ENCODE measurements at places on chromosomes 7 and 10.

DNA sequence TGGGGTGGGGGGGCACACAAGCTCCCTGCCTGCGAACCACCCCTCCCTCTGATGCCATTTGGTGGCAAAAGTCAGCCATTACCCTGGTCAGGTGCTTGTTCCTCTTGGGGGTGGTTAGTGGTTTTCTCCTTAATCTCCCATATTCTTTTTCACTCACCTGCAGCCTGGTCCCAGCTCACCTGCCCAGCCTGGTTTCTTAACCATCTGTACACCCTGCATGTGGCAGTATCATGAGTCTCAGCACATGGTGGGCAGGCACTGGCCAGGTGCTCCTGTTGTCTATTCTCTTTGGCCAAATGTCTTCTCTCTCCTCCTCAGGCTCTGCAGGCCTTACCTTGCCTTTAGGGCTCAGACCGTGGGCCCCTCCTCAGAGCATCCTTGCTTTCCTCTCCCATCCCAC lies 30.5 kb downstream of the OGDH start:
- DNase-seq: no peak

DNA sequence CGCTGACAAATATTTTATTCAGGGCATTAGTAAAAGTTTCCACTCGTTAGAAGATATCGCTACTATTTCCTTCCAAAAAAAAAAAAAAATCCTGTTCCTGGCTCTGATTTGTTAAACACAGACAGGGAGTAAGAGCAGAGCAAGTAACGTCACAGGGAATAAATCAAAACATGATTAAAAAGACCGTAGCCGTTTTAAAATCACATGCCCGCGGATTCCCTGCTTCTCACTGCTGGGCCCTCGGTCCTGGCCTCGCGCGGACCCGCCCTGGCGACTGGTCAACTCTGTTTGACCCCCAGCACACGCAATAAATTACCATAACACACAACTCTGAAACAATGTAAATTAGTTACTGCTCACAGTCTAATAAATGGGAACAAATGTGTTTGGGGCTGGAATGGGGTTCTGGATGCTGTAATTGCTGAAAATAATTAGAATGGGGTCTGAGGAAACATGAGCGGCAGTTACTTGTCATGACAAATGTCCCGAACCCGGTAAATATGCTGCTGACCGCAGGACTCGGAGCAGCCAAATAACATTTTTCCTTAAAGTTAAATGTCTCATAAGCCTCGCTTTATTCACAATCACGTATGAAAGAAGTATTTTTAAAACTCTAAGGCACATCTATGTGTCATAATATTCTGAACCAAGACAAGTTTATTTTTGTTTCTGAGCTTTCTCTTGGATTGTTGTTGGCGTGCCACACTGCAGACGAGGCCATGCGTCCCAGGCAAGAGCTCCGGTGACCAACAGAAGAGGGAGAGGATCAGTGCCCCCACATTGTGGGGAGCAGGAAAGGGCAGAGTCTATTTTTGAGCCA lies 17.9 kb downstream of the EBF3 start:
- DNase-seq: no peak

DNA sequence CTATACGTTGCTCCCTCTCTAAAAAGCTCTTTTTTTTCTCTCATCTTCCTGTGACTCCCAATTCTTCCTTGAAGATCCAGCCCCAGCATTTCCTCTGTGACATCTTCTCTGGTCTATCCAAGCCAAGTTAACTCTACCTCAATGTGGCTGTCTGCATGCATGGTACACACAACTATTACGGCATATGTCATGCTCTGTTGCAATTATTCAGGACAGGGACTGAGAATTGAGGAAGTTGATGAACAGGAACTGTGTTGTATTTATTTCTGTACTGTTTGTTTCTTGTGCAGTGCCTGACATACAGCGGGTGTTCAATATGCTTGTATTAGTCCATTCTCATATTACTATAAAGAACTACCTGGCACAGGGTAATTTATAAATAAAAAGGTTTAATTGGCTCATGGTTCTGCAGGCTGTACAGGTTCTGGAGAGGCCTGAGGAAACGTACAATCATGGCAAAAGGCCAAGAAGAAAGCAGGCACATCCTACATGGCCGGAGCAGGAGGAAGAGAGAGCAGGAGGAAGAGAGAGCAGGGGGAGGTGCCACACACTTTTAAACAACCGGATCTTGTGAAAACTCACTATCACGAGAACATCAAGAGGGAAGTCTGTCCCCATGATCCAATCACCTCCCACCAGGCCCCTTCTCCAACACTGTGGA lies 6.3 kb downstream of the TRPV5 start:
- DNase-seq: no peak

GRCh38 chr10:74771054-74771453 lies 55.3 kb upstream of the KAT6B start:
- no peak for DNase-seq

GRCh38 chr10:70374775-70375614 lies 7.4 kb downstream of the LRRC20 start:
- no peak for DNase-seq

DNA sequence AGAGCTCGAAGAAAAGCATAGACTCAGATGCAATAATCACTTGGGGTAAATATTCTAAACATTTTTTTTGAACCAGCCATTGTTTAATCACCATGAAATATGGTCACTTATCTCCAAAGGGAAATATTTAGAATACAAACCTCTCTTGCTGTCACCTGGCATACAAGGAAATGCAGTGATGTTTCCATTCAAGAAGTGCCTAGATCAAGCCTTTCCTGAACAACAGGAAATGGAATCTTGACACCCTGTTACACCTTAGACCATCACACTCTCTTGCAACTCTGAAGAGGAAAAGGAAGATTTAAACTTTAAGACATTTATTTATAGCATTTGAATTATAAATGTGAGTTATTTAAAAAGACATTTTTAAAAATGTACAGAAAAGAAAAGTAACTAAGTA lies 263.0 kb upstream of the BMPER start:
- no peak for DNase-seq

DNA sequence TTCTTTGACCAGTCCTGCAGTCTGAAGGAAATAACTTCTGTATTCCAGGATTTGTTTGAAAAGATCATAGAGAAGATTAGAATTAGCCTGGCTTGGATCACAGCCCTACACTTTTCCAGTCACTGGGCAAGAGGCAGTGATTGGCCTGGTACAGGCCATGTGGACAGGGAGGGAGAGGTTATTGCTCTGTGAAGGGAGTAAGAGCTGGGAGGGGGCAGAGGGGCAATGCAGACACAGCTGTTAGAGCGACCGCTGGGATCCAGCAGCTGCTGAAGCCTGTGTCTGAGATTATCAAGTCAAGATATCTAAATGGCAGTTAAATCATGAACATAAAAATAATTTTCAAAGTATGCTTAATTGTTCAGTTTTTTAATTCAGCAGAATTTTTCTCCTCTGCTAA lies 257.3 kb downstream of the SDK1 start:
- no peak for DNase-seq

DNA sequence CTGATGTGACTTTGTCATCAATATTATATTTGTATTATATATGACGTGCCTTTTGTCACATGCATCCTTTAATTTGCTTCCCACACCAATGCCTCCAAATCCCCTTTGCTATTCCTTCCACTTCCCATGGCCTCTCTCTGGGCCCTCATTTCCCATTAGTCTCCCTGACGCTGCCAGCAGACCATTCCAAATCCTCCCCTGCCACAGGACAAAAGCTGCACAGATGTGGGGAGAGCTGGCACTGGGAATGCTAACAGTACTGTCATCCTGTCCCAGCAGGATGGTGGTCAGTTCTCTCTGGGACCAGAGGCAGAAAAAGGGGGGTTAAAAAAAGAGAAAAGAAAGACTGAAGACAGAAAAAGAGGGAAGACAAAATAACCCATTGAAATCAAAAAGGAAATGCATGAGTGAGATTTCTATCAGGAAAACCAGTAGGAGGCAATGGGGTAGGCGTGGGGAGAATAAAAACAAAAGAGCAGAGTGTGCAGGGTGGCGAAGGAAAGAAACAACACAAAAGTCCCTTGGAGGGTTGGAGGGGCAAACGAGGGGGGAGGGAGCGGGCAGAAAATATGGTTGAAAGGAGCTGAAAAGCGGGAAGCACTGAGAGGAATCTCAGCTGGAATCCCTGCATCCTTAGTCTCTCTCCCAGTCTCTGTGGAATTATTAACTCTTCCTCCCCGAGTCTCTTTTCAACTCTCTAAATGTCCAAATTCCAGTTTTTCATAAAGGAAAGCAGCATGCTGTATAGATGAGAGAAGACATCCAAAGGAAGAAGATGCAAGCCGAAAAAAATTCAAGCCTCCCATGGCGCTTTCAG lies 59.2 kb upstream of the PTN start:
- DNase-seq: no peak

- DNase-seq: no peak
These were observed 1.5 kb downstream of the KCP start for GRCh38 chr7:128908750-128909624.

DNA sequence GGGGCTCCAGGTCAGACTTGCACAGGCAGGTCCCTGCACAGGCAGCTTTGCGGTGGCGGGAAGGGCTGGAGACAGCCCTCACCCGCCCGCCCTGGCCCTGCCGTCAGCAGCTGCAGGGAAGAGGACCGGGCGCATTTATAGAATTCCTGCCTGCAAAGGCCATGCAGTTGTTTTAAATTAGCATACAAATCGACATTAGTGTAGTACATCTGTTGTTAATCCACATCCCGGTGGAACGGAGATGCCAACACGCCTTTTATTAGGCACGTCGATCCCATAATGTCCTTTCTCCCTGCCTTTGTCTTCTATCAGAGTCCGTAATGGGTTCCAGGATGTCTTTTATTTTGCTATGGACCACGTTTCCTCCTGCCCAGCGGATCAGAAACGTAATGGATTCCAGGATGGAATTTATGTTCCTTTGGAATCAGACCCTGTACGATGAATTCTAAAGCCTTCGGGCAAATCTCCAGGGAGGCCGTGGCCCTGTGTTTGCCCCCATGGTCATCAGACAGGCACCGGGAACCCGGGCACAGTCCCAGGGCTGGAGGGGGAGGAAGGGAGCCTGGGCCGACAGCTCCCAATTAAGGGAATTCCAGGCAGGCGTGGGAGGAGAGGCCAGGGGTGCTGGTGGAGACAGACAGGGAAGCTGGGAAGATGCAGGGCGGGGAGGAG lies 123.9 kb downstream of the COL26A1 start:
- peak; percentile 47 for DNase-seq

GRCh38 chr10:7895699-7896090 lies 77.4 kb downstream of the TAF3 start:
- DNase-seq: no peak

DNA sequence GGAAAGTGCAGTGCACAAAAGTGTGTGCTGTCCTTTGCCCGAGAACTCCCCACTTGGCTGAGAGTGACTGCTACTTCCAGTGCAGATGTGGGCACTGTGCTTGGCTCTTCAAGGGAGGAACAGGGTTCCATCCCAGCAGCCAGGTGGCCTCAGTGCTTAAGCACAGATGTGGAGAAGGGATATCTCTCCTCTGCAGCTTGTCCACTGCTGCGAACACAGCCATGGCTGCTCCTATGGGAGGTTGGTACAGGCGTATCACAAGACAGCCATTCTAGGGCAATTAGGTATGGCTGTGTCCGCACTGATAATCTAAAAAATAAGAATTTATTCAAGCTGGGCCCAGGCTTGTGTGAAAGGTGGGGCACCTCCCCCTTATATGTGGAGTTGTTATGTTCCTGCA lies 66.6 kb downstream of the GLCCI1 start:
- DNase-seq: no peak

GRCh38 chr10:35306852-35307251 lies 29.5 kb upstream of the CCNY start:
- DNase-seq: no peak

DNA sequence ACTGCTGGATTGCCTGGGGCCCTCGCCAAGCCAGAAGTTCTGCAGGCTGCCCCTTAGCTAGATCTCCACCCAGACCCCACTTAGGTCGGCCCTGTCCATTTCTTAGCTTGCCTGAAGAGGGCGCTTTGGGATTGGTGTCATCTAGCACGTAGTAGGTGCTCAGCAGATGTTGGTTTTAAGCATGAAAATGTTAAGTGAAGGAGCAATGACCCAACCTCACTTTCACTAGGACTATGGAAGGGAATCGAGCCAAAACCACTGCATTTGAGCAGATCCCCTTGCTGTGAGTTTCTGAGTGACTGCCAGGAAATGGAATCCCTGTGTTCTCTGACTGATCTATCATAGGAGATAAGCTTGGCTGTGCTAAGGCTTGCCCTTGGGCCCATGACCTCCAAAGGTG lies 131.7 kb upstream of the EEPD1 start:
- no peak for DNase-seq

- no peak for DNase-seq
These were observed 138.9 kb downstream of the WDR11 start for GRCh38 chr10:120989996-120990598.

- peak; percentile 81 for DNase-seq
These were observed 82.7 kb upstream of the C1GALT1 start for GRCh38 chr7:7099584-7100014.

- no peak for DNase-seq
These were observed 180.0 kb upstream of the MDFIC start for GRCh38 chr7:114741911-114742310.

DNA sequence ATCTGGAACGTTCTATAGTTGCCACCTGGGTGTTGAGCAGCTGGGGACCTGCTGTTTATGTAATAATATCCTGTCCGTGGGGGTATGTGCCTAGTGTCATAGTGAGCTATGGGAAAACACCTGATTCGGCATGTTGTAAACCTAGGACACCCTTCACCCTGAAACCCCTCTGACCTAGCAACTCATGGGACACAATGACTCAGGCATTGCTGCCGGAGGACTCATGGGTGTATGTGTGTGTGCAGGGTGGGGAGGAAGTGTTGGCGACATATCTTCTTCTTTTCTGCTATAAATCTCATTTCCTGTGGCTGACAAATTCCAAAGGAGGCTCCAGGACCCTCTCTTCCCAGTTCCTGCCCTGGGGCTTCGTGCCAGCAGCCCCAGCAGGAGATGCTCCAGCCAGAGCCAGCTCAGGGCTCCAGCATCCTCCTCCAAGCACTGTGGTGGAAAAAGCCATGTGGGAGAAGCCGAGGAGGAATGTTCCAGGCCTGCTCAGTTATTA lies 77.0 kb upstream of the PODXL start:
- peak; percentile 49 for DNase-seq

GRCh38 chr10:124035928-124036558 lies 57.4 kb downstream of the CHST15 start:
- DNase-seq: no peak

DNA sequence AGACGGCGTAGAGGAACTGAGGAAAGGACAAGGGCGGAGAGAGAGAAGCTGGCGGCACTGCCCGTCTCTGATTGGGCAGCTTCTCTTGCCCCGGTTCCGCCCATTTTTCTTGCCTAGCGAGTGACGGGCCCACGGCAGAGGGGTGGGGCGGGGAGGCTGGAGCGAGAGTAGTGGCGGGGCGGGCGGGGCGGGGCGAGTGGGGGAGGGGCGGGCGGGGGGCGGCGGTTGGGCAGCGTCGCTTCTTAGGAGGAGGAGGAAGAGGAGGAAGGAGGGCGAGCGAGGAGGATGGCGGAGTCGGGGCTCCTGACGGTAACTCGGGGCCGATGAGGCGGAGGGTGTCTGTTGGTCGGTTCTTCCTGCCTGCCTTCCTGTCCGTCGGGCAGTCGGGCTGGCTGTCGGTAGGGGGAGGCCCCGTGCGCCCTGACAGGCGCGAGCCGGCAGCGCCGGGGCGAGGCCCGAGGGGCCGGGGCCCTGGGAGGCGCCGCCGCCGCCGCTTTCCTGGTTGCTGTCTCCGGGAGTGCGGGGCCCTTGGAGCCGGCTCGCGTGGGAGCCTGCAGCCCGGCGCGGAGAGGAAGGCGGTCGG lies at the start of gene SHOC2:
Gene SHOC2, plus strand, starts transcription at position 256 of the 583 bp plus-strand sequence. CDS start 44,755 bp downstream, outside the sequence.
- no peak for DNase-seq

- DNase-seq: peak; percentile 22
These were observed 41.4 kb downstream of the GNA12 start for GRCh38 chr7:2802504-2803341.

Measured in fibroblast of skin of left quadriceps (primary cell).